ENCODE measurements at places on chromosomes 1 and 21.

DNA sequence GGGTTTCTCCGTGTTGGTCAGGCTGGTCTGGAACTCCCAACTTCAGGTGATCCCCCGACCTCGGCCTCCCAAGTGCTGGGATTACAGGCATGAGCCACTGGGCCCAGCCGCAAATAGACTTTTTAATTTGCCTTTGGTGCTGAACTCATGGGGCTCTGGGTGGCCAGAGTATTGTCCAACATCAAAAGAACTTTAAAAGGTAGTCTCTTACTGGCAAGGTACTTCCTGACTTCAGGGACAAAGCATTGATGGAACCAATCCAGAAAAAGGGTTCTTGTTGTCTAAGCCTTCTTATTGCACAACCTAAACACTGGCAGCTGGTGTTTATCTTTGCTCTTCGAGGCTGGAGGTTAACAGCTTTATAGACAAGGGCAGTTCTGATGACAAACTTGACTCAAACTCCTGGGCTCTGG lies 3.8 kb upstream of the KTI12 start:
- no peak for DNase-seq

DNA sequence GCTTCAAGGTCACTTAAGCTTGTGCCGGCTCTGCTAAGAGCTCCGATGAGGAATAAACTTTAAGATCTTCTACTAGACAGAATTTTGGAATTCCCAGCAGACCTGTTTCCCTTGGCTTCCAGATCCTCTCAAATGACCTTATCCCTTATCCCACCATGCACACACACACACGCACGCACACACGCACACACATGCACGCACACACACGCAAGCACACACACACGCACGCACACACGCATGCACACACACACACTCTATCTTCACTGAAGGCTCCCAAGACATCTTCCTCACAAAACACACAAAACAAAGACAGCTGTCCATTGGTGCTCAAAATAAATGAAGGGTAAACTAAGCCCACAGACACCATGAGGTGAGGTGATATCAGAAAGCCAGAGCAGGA lies 659.9 kb downstream of the KIF26B start:
- DNase-seq = no peak

- no peak for DNase-seq
Measured at GRCh38 chr1:109225711-109226445, 12.2 kb downstream of the SARS1 start.

GRCh38 chr1:17606826-17607440 lies 67.4 kb downstream of the ARHGEF10L start:
- DNase-seq = no peak

- no peak for DNase-seq
Measured at GRCh38 chr1:225446981-225447615, 19.3 kb upstream of the LBR start.

DNA sequence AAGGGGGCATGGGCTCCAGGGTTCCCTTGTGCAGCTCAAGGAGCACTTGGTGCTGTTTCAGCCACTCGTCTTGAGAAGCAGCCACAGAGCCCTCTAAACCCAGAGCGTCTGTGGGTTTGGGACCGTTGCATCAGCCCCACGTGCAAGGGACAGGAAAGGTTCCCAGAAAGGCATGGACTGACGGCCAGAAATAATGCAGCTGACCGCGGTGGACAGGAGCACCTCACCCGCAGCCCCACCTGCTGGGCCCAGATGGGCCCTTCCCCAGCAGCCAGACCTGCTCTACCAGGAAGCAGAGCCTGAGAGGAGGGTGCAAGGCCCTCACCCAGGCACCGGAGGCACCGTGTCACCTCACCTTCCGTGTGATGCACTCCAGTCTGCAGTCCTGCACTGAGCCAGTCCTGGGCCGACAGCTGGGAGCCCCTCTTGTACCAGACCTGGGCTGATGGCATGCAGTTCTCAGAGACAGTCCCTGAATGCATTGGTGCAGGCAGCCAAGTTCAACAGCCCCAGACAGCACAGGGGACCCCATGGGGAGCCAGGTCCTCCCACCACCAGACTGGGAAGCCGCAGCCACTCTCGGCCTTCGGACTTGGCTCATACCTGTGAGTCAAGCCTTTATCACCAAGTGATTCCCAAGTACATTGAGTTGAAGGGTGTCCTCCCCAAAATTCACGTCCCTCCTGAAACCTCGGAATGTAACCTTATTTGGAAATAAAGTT lies 4.8 kb upstream of the TFF3 start:
- no peak for DNase-seq

GRCh38 chr1:33903210-33903589 lies 39.3 kb downstream of the HMGB4 start:
- no peak for DNase-seq

- no peak for DNase-seq
Measured at GRCh38 chr21:25625036-25625435, 14.0 kb upstream of the JAM2 start.

Measured in effector CD4-positive, alpha-beta T cell (primary cell).